NCI-H1436 treated with DMSO at 0.1 percent for 48 hours (cell line): ENCODE measurements at places on chromosomes 3 and 15.

DNA sequence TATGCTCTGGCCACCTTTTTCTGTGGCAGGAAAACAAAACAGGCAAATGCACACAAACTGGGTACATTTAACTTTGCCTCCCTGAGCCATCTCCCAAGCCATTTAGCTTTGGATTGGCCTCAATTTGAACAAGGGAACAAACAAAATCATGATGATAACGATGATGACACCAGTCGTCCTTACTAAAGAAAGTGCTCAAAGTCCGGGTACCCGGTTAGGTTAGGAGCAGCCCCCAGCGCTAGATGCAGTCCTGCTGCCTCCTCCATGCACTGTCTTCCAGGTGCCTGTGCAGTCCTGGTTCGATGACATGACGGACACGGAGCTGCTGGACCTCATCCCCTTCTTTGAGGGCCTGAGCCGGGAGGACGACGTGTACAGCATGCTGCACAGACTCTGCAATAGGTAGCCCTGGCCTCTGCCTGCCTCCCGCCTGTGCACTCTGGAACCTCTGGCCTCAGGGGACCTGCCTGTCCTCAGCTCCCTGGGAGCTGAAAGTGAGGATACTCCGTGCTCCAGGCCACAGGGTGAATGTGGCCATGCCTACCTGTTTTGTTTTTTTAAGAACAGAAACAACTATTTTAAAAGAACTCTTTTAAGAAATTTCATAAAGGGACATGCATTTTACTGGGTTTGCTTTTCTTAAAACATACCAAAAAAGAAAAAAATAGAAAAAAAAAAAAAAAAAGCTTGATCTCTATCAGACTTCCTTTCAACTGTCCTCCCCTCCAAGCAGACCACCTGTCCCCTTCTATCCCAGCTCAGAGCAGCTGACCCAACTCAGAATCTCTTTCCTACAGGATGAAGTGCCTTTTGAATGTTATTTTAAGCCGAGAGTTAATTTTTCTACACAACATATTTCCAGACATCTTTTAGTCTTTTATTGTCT, 9.9 kb upstream of the VILL start:
- DNase-seq, result no peak

DNA sequence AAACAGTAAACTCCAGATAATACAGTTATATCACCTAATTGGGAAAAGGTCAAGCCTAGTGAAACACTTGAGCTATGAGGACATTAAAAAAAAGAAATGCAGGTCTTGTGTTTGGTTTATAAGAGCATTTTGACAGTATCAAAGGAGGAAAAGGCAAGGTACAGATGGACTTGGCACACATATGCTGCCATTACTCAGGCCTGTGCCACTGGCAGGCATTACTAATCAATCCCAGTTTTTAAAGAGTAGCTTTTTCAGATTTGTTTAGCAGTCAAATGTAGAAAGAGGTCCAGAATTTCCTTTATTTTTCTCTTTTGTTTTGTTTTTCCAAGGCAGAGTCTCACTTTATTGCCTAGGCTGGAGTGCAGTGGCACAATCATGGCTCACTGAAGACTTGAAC, 38.9 kb downstream of the MDFIC2 start:
- DNase-seq, result no peak

DNA sequence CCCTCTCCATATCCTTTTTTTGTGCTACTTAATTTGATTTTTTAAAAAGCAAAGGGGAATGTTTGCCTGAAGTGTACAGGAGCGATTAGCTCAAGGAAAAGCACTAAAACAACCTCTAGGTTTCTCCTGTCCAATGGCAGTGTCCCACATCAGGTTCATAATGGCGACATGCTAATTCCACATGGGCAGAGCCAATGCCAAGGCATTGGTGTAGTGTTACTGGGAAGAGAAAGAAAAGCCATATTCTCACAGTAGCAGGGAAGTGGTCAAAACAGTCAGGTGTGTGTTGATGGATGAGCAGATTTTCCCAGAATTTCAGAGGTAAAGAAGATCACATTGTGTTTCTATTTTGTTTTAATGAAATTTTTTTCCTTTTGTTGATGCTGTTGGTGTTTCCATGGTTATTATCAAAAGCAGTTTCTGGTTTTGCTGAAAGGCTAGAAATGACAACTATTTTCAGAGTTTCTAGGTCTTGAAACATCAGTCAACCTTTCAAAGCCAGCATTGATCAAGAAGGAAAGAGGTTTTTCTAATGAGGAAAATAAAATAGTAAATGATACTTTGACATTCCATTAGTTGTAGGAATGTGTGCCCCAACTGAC, 65.2 kb downstream of the FNDC3B start:
- no peak for DNase-seq

DNA sequence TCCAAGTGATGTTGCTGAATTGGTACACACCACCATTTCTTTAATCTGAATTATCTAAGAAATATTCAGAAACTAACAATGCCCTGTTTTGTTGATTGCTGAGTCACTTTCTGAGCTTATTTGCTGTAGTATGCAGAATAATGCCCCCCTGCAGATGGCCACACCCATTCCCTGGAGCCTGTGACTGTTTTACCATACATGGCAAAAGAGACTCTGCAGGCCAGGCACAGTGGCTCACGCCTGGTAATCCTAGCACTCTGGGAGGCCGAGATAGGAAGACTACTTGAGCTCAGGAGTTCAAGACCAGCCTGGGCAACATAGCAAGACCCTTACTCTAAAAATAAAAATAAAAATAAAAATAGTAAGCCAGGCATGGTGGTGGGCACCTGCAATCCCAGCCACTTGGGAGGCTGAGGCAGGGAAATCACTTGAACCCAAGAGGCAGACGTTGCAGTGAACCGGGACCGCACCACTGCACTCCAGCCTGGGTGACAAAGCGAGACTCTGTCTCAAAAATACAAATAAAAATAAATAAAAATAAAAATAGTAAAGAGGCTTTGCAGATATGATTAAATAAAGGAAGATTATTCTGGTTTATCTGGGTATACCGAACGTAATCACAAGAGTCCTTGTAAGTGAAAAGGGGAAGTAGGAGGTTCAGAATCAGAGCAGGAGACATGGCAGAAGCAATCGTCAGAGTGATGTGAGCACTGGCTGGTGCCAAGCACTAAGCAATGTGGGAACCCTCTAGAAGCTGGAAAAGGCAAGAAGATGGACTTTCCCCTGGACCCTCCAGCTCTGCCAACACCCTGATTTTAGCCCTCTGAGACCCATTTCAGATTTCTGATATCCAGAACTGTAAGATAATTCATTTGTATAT, 19.0 kb downstream of the PCYT1A start:
- no peak for DNase-seq

GRCh38 chr15:42493679-42494078, 1.8 kb upstream of the SNAP23 start:
- DNase-seq, result no peak

DNA sequence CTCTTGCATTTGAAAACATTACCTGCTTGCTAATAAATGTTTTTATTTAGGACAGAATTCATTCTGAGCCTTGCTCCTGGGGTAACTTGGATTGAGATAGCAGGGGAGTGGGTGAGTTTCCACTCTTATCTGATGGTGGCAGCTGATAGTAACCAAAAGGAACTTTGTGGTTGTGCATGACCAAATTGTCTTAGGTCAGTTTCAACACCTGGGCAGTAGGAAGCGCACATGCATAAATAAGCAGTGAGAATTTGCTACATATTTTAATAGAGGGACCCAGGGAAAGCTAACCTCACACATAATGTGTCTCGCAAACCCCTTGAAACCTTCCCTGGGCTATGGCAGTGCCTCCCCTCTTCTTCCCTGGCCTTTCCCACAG, 65.4 kb upstream of the XCR1 start:
- DNase-seq, result no peak

GRCh38 chr15:98938105-98938417, 69.5 kb downstream of the PGPEP1L start:
- DNase-seq, result no peak

DNA sequence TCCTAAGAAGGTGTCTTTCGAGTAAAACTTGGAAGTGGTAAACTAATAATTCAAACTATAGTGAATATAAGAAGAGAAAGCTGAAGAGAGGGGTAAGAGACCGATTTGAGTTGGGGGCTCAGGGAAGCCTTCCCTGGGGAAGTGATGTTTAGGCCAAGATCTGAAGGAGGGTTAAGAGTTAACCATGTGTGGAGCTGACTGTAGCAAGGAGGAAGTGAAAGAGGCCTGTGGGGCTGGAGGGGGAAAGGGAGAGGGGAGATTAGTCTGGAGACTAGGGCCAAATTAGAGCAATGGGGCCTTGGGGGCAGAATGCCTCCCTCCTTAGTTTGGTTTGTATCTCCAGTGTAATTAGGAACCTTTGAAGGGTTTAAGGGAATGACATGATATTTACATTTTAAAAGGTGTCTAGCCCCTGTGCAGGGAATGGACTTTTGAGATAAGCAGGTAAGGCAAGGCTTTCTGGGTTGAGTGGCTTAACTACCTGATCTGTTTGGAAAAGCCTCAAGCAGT, 2.2 kb downstream of the ZNF592 start:
- no peak for DNase-seq

- DNase-seq, result no peak
Observed at GRCh38 chr3:122374034-122374433, 9.0 kb downstream of the MIX23 start.

DNA sequence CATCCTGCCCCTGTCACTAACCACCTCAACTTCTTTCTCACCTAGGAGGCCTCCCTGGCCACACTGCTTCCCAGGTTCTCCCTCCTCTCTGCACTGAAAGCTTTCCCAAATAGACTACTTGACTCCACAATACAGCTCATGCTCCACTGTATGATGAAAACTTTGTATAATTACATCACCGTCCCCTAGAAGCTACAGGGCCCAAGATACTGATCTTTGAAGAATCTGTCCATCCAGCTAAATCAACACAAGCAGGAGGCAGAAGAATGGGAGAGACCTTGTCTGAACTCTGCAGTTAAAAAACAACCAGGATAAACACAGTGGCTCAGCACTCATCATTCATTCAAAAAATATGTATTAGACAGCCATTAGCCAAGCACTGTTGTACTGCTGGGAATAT, 26.4 kb upstream of the RPS17 start:
- DNase-seq, result no peak

GRCh38 chr15:57255751-57256341, 120.5 kb upstream of the CGNL1 start:
- no peak for DNase-seq

GRCh38 chr15:101498717-101499480, 9.4 kb upstream of the PCSK6 start:
- no peak for DNase-seq

DNA sequence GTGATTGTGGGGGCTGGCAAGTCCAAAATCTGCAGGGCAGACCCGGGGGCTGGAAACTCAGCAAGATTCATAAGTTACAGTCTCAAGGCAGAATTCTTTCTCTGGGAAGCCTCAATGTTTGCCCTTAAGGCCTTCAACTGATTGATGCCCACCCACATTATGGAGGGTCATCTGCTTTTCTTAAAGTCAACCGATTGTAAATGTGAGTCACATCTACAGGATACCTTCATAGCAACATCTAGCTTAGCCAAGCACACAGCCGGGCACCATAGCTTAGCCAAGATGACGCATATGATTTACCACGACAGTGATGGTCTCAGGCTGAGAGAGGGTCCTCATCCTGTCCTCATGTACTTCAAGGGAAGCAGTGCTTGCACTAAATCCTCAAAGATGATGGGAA, 43.5 kb downstream of the IDH2 start:
- no peak for DNase-seq

DNA sequence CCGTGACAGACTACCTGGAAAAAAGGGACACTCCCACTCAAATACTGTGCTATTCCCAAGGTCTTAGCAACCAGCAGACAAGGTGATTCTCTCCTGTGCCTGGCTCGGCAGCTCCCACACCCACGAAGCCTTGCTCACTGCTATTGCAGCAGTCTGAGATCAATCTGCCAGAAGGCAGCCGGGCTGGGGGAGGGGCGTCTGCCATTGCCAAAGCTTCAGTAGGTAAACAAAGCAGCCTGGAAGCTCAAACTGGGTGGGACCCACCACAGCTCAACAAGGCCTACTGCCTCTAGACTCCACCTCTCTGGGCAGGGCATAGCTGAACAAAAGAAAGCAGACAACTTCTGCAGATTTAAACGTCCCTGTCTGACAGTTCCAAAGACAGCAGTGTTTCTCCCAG, 128.4 kb upstream of the SETMAR start:
- DNase-seq, result no peak

GRCh38 chr3:3783210-3783609, 16.0 kb upstream of the LRRN1 start:
- DNase-seq, result no peak

DNA sequence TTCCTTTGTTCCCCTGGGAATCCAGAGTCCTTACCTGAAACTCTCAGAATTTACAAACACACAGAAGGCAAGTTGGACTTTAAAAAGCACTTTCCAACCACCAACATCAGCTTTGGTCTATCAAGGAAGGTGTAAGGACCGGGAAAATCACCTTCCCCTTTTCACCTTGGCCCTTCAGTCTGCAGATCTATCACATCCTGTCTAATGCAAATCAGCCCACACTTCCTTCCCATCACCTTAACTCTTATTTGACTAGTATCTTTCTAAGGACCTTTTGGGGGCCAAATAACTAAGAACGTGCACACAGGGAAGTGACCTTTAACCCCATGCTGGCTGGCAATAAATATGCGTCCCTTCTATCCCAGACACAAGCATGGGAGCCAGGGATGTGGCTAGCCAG, 320.6 kb downstream of the ARRDC4 start:
- no peak for DNase-seq

DNA sequence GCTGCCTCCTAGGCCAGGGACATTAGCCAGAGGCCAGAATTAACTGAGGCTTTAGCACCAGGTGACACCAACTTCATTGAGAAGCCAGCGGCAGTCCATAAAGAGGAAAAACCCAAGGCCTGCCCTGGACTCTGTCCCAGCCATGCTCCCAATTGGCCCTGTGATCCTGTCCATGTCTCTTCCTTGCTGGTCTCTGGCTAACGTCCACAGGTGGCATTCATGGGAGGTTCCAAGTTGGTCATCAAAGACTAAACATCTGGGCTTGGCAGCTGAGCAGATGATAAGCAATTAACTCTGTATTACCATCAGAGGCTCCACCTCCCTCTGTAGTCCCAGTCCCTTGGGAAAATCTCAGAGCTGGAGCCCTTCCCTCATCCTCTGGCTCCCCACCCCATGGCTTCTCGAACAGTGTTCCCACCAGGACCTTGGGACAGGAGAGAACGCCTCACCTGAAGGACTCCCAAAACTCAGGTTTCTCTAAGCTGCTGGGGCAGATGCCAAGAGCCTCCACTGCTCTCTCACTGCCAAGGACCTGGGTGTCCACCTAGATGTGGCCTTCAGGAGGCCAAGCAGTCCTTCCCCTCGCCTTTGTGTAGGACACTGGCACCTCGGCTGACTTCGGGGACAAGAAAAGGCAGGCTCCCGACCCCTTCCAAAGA, 40.4 kb downstream of the GOLGA6A start:
- DNase-seq, result no peak

- DNase-seq, result no peak
Observed at GRCh38 chr15:66698318-66698961, 3.6 kb upstream of the SMAD6 start.

GRCh38 chr15:84818261-84819131, 1.3 kb downstream of the ALPK3 start:
- no peak for DNase-seq

- no peak for DNase-seq
Observed at GRCh38 chr3:34858067-34858660, 781.2 kb upstream of the ARPP21 start.

- no peak for DNase-seq
Observed at GRCh38 chr3:141941093-141941492, 64.7 kb downstream of the ATP1B3 start.

- no peak for DNase-seq
Observed at GRCh38 chr3:14179114-14179465, 473 bp downstream of the LSM3 start.

- DNase-seq, result no peak
Observed at GRCh38 chr3:16211176-16211904, 36.9 kb downstream of the GALNT15 start.
